ENCODE measurements at places on chromosomes 6 and 20.

DNA sequence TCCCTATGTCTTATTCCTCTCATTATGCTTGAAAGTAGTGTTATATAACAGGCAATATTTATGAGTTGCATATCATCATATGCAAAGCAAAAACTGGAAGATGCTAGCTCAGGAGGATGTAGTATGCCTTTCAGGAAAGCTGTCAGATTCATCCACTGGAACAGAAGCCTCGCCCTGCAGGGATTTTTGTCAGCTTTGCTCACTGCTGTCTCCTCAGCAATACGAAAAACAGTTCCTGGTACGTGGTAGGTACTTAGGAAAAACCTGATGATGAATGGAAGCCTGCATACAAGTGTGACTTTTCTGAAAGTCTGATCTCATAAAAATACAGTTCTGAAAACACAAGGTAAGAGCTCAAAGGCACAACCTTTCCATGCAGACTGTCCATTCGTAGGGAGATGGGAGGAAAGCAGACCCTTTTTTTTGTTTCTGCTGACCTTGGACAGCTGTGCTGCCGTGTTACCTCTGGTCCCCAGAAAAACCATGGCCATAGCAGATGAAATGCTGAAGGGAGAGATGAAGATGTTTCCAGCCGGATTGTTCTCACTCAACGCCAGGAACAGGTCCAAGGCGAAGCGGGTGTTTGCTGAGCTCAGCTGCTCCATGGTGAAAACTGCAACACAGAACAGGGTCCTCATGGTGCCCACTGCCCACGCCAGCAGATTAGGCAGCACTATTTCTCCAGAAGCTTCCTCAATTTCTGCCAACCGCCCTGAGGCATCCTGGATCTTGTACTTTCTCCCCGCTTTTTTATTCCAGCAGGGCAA is 1.5 kb downstream of the SERPINB1 start:
- no peak for ATAC-seq

DNA sequence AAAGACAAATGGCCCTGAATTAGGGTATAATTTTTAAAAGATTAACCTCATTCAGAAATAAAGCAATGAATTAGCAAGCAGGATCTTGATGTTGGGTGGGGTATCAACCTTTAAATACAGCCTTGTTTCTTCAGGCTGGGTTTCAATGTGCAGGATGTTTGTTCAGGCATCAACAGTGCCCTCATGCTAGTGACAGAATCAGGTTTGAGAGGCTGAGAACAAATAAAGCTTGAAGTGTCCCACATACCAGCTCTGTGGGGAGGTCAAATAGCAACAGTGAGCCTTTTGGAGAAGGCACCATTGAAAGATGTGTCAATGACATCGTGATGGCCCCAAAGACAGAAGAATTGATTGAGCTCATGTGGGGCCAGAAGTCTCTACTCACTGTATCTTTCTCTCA is 68.2 kb downstream of the MTFR2 start:
- no peak for ATAC-seq

DNA sequence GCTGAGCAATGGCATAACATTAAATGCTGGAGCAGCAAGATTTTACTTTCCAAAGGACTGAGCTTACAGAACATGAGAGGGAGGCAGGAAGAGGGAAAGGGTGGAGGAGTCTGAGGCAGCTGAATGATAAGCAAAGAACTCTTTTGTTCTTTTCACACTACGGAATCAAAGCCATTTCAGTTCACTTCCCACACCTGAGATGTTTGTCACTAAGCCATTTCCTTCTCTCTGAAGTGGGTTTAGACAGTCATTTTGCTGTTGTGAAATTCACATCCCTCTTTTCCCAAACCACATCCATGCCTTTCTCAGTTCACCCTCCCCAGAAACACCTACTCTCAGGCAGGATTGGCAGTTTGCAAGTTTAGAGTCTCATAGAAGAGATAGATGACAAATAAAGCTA is 267.9 kb downstream of the ADGRG6 start:
- peak; percentile 53 for ATAC-seq

DNA sequence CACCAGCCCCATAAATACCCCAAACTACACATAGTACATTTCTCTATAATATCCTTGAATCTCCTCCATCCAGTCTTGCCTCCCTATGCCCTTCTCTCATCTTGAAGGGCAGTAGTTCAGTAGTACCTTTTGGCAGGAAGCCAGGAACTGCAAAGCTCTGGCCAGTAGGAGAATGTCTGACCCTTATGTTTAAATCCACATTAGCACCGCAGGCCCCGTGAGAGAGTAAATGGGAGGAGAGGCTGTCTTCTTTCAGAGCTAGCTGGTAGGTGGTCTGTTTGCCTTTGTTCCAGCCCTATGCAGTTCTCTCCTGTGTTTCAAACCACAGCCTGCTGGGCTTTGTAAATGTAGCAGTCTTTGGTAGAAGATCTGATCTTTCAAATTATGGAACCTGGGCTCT is 690.7 kb downstream of the DOK5 start:
- ATAC-seq, result no peak

- ATAC-seq, result no peak
Measured at GRCh38 chr6:41996997-41997396, 53.3 kb upstream of the TAF8 start.

GRCh38 chr6:157438611-157439111 is 57.7 kb downstream of the ZDHHC14 start:
- ATAC-seq, result no peak

DNA sequence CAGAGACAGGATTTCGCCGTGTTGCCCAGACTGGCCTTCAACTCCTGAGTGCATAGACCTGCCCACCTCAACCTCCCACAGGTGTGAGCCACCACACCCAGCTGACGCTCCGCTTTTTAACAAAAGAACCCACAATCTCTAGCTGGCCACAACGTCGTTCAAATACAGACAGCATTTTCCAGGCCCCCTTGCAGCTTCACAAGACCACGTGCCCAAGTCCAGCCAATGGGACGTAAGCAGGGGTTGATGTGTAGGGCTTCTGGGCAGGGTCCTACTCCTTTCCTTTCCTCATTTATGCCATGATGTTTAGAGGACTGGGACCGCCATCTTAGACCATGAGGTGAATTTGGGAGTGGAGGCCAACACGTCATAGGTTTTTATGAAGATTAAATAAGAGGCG is 81.0 kb downstream of the TFAP2C start:
- no peak for ATAC-seq

DNA sequence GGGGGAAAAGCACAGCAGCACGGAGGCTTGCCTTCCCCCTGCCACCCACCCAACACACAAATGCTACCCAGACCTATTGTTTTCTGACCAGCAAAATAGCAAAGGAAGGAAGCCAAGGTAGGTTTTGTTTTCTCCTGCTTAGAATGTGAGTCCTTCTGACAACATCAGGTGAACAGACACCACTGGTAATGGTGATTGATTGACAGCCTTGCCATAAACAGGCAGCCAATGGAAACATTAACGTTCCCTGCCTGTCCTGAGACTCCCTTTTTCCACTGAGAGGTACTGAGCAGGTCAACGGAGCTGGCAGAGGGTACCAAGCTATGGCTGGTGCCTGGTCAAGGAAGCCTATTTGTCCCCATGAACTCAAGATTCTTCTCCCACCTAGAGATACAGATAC is 234.4 kb downstream of the ADGB start:
- ATAC-seq, result no peak
